ENCODE measurements at places on chromosomes 5 and 9. TPM values are rescaled to one million over a fixed set of nuclear protein-coding genes. Genes with fewer than 3 reads are reported as not detected.

DNA sequence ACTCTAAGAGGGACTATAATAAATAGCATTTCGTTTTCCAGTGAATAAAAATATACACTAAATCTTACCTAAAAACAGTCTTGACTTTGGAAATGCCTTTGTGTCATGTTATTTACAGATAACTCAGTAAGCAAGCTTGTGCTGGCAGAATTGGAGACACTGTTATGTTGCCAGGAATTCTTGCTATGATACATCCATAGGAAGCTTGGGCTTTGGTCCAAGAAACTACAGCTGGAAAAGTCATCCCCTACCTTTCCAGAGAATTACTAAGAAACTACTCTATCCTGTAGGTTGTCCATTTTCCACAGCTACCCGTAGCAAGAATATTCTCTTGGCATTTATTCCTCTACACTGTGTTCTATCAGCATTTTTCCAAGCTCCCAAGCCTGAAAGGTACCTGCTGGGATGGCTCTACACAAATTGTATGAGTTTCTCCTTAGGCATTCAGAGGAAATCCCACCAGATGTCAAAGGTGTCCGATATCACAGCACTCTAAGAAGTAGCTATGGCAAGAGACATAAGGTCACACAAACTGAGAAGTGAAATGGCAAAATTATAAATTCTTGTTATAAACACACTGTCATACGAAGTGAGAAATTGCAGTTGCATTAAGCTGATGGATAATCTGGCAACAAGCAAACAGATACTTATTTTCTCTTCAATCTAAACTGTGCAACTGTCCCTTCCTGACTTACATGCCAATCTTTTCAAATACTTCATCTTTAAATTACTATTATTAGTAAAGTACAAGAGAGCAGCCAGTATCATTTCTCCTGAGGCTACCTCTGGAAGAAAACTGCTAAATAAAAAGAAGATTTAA, 68.5 kb downstream of the MCTP1 start:
- no peak for DNase-seq

The RNF180 gene
- 5.0 TPM for total RNA-seq

GRCh38 chr5:90932052-90932699, 373.6 kb downstream of the ADGRV1 start:
- DNase-seq = peak; percentile 42

The NRARP gene
- total RNA-seq = 31.7 TPM

- no peak for DNase-seq
These were observed 14.6 kb upstream of the AQP7 start for GRCh38 chr9:33416996-33417395.

GRCh38 chr5:56564541-56565282, 250.6 kb upstream of the MAP3K1 start:
- no peak for DNase-seq

- DNase-seq = no peak
These were observed 297.1 kb upstream of the IRX4 start for GRCh38 chr5:2179861-2180260.

All from neural crest cell (in vitro differentiated cells).